Naive thymus-derived CD4-positive, alpha-beta T cell (primary cell): ENCODE measurements at places on chromosomes 7 and 10. TPM values are rescaled to one million over a fixed set of nuclear protein-coding genes. Genes with fewer than 3 reads are reported as not detected.
A peak's percentile ranks its signal among the peaks of the same experiment; 100 is the strongest.

The IPMK gene
- 5.0 TPM for total RNA-seq

DNA sequence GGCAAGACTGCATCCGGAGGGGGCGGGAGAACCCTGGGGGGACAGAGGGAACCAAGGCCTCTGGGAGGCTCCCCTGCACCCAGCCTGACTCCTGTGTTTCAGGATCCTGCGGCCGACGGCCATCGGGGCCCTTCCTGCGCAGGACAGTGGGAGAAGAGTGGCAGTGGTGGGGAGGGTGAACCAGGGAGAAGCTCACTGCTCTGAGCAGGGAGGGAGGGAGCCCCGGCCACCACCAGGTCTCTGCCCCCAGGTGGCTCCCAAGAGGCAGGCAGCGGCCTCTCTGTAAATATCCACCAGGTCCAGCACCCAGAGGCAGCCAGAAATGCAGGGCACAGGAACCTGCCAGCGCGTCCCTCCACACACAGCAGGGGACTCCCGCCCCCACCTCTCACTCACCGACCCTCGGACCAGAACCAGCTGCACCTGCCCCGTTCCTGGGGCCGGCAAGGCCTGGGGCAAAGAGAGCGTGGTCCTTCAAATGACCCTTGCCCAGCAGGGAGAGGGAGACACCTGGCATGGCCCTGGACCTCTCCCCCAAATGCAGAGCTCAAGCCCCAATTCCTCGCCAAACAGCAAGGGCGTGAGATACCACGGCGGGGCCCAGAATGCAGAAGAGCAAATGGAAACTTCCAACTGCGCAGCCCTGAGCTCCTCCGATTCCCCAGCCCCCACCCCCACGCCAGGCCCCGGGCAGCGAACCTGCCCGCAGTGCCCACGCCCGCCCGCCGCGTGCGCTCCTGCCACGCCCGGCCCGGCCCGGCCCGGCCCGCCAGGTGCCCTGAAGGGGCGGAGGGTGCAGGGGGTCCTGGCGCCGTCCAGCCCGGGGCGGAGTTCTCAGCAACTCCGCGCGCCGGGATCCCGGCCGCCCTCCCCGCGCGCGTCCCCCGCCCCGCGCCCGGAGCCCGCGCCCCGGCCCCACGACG, 805 bp downstream of the RASGEF1A start:
- DNase-seq = no peak
- H3K4me1 ChIP-seq = peaks cover 4% of the 10 kb centered on the region
- H3K27ac ChIP-seq = no peak overlapping the region
- peak overlapping the region; percentile 53 for H3K4me3 ChIP-seq
- no peaks in the 10 kb centered on the region for H3K36me3 ChIP-seq

DNA sequence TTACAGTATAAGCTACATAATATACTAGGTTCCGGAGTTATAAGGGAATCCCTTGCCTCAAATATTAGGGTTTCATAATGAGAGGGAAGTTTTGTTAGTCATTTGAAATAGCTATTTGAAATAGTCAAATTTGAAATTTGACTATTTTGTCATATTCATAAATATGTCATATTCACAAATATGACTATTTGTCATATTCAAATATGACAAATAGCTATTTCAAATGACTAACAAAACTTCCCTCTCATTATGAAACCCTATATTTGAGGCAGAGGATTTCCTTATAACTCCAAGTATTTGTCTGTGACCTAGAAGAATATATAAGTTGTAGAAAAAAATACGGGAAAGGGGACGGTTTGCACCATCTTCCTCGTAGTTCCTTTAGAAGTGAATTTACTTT, 76.6 kb downstream of the HDAC9 start:
- no peak overlapping the region for H3K4me3 ChIP-seq
- H3K27me3 ChIP-seq = no peaks in the 10 kb centered on the region
- H3K4me1 ChIP-seq = no peaks in the 10 kb centered on the region
- H3K36me3 ChIP-seq = no peaks in the 10 kb centered on the region
- no peak for DNase-seq

The C10orf90 gene
- total RNA-seq = not detected

The BLNK gene
- not detected in 2 replicates for total RNA-seq

The POM121 gene
- total RNA-seq = 64.8 TPM

DNA sequence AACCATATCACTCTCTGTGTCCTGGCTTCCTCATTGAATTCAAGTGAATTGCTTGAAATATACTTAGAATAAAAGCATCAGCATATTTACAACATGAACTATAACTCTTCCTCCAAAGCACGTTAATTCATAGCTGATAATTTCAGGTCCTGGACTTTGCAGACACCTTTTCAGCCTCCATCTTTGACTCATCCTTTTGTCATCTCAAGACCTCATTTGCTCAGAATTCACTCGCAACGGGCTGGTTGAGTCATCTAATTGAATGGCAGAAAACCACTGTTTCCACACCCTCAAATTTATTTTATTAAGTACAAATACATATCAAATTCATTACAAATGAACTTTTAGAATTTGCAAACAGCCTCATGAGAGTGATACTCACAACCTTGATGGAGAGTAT, 545.7 kb downstream of the GATA3 start:
- no peak overlapping the region for H3K27ac ChIP-seq
- DNase-seq = no peak
- H3K4me3 ChIP-seq = no peak overlapping the region
- no peaks in the 10 kb centered on the region for H3K27me3 ChIP-seq

DNA sequence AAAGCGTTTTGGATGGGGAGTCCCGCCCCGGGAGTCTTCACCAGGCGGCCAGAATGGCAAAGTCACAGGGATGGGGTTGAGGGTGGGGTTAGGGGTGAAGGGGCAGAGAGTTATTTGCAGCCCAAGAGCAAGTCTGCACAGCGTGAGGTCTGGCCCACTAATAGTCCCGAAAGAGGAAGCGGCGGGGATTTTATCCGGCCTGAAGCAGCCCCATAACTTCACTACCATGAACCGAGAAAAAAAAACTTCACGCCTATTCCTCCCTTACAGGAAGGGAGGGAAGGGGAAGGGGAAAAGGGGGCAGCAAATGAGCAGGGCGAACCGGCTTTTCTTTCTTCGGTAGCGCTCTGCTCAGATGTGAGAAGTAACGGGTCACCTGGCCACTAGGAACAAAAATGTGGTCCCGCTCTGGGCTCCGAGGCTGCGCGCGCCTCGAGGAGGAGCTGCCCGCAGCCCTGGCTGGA, 712 bp downstream of the ITPRIP start:
- H3K27ac ChIP-seq = peak overlapping the region; percentile 94
- H3K27me3 ChIP-seq = no peaks in the 10 kb centered on the region
- peaks cover 28% of the 10 kb centered on the region for H3K4me1 ChIP-seq
- peaks cover 10% of the 10 kb centered on the region for H3K36me3 ChIP-seq
- peak overlapping the region; percentile 85 for H3K4me3 ChIP-seq

The HGF gene
- 4.3 TPM for total RNA-seq

DNA sequence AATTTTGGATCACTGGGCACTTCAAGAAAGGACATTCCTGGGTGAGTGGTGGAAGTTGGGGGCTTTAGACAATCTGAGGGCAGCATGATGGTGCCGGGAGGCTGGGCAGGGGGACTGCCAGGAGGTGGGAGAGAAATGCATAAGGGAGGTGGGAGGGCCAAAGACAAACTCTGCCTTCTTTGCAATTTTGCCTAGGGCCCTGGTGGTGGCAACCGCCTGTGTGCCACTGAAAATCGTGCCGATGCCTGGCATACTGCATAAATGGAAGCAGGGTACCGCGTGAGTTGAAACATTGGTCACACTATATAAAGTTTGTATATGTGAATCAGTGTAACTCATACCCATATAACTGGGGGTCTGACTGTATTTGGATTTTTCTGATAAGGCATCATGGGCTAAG, 3.3 kb downstream of the LUC7L2 start:
- peaks cover 23% of the 10 kb centered on the region for H3K4me1 ChIP-seq
- H3K27me3 ChIP-seq = no peaks in the 10 kb centered on the region
- H3K27ac ChIP-seq = no peak overlapping the region
- peaks cover 10% of the 10 kb centered on the region for H3K36me3 ChIP-seq

The JCAD gene
- total RNA-seq = 0.44 TPM

- H3K4me1 ChIP-seq = no peaks in the 10 kb centered on the region
- no peak overlapping the region for H3K4me3 ChIP-seq
- no peaks in the 10 kb centered on the region for H3K27me3 ChIP-seq
- DNase-seq = no peak
Measured at GRCh38 chr10:67925449-67926005, 41.1 kb downstream of the SIRT1 start.

- H3K4me1 ChIP-seq = peaks cover 16% of the 10 kb centered on the region
- H3K27me3 ChIP-seq = no peaks in the 10 kb centered on the region
- peak overlapping the region; percentile 57 for H3K27ac ChIP-seq
- DNase-seq = peak; percentile 21
Measured at GRCh38 chr7:74094224-74095101, 10.9 kb downstream of the LIMK1 start.

GRCh38 chr7:91046322-91047089, 217.7 kb upstream of the FZD1 start:
- no peak overlapping the region for H3K27ac ChIP-seq
- DNase-seq = no peak
- H3K4me3 ChIP-seq = no peak overlapping the region
- H3K4me1 ChIP-seq = peaks cover 3% of the 10 kb centered on the region
- no peaks in the 10 kb centered on the region for H3K36me3 ChIP-seq
- H3K27me3 ChIP-seq = no peaks in the 10 kb centered on the region

The AZGP1 gene
- not detected for total RNA-seq

DNA sequence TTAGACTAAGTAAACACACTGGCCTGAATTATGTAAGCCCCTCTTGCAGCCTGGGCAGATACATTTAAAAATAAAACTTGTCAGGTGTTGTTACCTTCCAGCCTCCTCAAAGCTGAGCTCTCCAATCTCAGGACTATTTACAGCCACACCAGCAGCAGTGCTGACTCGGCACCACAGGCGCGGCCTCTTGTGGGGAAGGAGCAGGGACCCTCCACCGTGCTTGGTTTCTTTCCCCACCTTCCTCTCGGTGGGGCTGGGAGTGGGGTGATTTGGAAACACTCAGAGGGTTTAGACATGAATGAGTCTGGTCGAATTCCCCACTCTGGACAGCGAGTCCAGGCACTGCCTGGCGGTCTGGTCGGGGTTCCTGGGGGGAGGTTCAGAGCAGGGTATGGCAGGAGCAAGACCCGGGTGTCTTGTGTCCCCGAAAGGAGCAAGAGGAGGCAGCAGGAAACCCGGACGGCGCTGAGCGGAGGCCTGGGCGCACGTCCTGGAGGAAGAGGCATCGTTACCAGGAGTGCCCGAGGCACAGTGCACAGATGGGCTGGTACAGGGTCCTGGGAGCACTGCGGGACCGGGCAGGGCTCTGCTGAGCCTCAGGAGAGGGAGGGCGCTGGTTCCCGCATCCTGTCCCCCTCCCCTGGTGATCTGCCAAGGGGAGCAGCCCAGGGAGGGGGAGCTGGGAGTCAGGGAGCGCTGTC, 29.2 kb upstream of the CFAP46 start:
- no peaks in the 10 kb centered on the region for H3K4me1 ChIP-seq
- H3K27ac ChIP-seq = no peak overlapping the region
- H3K27me3 ChIP-seq = no peaks in the 10 kb centered on the region
- no peaks in the 10 kb centered on the region for H3K36me3 ChIP-seq
- H3K4me3 ChIP-seq = no peak overlapping the region
- no peak for DNase-seq

- H3K4me3 ChIP-seq = no peak overlapping the region
- no peaks in the 10 kb centered on the region for H3K36me3 ChIP-seq
- no peaks in the 10 kb centered on the region for H3K27me3 ChIP-seq
- no peak for DNase-seq
- no peak overlapping the region for H3K27ac ChIP-seq
Measured at GRCh38 chr7:157124690-157125089, 14.0 kb upstream of the UBE3C start.

DNA sequence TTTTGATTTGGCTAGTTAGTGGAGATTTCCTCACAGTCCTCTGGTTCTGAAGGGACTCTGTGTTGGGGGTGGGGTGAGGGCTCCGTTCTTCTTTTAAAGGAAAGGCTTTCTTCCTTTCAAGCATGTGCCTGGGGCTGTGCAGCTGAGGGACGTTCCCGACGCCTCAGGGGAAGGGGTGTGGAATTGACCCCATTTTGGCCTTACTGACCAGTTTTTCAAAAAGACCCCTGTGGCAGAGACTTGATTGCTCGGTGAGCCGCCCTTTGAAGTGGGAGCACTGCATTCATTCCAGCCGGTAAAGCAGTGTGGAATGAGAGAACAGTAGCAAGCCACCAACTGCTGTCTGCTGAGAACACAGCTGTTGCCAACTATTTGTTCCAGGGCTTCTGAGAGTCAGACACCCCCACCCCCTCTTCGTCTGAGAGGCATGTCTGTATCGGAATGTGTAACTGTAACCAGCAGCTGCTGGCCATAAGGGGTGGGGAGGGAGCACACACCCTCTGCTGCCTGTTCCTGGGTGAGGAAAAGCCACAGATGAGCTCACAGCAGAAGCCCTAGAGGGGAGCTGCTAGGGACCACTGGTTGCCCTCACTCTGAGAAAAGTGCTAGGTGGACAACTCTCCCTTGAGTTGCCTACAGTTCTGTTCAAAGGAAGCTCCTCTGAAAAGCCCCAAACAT, 33.2 kb downstream of the WBP1L start:
- no peak overlapping the region for H3K4me3 ChIP-seq
- no peak for DNase-seq
- no peaks in the 10 kb centered on the region for H3K27me3 ChIP-seq
- H3K27ac ChIP-seq = no peak overlapping the region

DNA sequence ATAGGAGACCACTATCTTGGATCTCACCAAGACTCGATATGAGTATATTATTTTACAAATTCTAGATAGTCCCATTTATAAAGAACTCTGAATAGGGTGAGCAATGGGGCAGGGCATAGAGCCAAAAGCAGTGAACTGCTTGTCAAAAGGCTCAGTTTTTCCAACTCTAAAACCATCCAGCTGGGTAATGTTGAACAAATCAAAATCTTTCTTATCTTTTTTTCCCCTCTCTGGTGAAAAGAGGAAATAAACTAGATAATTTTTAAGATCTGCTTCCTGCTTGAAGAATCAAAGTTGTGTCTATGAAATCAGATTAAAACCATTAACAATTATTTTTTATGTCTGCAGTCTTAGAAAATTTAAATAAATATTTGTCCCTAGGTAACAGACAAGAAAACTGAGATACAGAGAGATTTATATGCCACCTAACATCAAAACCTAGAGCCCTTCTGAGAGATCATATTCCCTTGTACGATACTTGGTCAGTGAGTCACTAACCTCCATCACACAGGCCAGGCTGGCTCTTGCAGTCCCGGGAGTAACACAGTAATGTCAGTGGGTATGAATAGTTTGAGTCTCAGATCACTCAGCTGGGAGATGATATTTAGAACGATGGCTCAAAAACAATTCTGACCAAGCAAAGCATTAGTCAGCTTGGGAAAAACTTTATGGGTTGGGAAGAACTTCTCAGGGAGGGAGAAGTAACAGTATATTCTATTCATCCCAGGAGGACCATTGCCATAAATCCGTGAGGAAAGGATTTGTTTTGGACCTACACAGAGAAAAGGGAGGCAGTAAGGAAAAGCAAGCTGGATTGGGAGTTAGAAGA, 178.8 kb downstream of the REEP3 start:
- H3K27me3 ChIP-seq = no peaks in the 10 kb centered on the region
- no peaks in the 10 kb centered on the region for H3K36me3 ChIP-seq
- H3K4me1 ChIP-seq = no peaks in the 10 kb centered on the region
- no peak for DNase-seq
- H3K27ac ChIP-seq = no peak overlapping the region

GRCh38 chr10:81866753-81867152, 8.2 kb upstream of the NRG3 start:
- no peak overlapping the region for H3K27ac ChIP-seq
- H3K4me3 ChIP-seq = no peak overlapping the region
- H3K4me1 ChIP-seq = no peaks in the 10 kb centered on the region
